NCI-H1105 (cell line): ENCODE measurements at places on chromosomes 13 and 19.

DNA sequence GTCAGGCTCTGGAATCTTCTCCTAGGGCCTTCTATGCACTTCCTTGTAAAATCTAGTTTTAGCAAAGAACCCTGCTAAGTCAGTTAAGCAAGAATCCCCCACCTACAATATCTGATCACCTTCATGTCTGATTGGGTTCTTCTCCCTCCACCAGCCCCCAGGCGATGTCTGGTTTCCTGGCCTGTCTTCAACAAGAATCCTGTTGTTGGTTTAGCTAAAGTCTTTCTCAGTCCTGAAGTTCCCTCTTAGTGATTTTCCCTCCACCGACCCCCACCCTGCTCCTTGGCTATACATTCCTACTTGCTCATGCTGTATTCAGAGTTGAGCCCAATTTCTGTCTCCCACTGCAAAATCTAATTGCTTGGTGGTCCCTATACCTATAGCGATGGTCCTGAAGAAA is 35.2 kb upstream of the SLC46A3 start:
- DNase-seq = no peak

- no peak for DNase-seq
These were observed 403.3 kb downstream of the COG6 start for GRCh38 chr13:40058757-40059236.

GRCh38 chr19:41377977-41378709 is 1.8 kb downstream of the TMEM91 start:
- DNase-seq = no peak

DNA sequence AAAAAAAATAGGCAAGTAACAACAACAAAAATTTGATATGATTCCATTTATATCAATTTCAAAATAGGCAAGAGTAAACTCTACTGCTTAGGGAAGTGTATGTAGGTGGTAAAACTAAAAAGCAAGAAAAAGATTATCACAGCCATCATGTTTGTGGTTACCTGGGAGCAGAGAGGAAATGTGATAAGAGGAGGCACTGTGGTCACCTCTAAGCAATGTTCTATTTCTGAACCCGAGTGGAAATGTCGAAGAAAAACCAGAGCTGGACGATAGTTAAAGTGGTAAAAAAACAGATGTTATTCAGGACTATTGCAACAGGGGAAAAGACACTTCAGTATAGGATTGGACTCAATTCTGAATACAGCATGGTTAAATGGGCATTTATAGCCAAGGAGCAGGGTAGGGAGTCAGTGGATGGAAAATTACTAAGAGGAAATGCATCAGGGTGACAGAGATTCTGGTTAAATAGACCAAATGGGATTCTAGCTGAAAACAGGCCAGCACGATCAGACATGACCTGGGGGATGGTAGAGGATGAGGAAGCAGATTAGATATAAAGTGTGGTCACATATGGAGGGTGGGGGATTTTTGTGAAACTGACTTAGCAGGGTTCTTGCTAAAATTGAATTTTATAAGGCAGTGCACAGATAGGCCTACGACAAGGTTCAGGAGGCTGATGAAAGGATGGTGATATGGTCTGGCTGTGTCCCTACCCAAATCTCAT is 6.0 kb upstream of the TEX30 start:
- no peak for DNase-seq

- DNase-seq = no peak
These were observed 145.7 kb downstream of the MIPEP start for GRCh38 chr13:23743278-23744076.

GRCh38 chr19:7968008-7968795 is 24.7 kb upstream of the TIMM44 start:
- no peak for DNase-seq

- DNase-seq = no peak
These were observed 38.8 kb downstream of the MYO9B start for GRCh38 chr19:17114414-17114831.

DNA sequence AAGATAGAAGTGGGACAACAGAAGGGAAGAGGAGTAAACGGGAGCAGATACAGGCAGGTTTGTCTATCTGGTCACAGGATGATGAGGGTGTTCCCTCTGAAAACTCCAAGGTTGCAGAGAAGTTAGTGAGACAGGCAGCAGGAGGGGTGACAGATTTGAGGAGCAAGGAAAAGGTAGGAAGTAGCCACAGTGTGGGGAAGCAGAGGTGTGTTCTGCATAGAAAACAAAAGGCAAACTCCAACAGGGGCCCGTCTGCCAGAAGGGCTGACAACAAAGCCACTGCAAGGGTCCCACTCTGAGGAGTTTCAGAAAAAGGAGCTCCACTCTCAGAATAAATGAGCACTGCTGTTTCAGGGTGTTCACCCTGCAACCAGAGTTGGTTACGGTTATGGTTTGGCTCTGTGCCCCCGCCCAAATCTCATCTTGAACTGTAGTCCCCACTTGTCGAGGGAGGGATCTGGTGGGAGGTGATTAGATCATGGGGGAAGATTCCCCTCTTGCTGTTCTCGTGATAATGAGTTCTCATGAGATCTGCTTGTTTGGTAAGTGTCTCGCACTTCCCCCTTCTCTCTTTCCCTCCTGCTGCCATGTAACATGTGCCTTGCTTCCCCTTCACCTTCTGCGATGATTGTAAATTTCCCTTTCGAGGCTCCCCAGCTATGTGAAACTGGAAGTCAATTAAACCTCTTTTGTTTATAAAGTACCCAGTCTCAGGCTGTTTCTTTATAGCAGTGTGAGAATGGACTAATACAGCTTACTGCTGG is 32.1 kb downstream of the SMAD9 start:
- DNase-seq = no peak

DNA sequence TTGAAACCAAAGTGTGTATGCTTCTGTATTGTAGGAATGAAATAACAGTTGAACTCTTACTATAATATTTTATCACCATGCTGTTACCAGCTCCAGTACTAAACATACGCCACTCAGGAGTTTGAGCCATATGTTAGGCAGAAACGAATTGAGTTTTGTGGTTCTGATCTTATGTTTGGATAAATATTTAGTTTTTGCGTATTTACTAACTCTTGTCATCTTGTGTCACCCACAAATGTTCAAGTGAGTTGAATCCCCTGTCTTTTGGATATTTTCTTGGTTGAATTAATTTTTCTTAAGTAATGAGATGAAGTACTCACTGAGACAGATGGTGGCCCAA is 1.5 kb downstream of the FNDC3A start:
- no peak for DNase-seq

DNA sequence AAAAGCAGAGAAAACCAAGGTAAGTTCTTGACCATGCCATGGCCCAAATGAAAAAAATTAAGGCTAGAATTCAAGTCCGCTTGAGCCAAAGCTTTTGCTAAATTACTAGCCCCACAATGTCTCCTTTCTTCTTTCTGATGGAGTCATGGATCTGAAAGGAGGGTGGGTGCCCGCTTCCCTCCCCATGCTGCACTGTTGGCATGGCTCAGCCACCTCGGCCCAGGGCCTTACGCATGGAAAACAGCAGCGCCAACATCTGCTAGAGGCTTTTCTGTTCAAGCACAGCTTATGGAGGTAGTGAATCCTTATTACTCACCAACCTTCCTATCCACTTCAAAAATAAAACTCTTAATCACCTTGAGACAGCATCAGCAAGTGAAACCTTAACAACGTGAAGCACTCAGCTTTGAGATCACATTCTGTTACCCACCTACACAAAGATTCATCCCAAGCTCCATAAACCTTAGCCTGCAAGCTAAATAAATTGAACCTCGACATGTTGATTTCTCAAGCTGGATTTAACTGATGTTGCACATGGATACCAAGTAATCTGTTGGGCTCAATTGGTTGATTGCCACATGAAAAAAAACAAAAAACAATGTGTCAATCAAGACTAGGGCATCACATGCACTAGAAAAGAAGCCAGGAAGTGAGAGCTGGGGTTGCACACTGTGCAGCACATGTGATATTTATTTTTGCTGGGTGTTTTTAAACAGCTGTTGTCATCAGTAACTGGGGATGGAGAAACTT is 43.4 kb downstream of the TPT1 start:
- no peak for DNase-seq

DNA sequence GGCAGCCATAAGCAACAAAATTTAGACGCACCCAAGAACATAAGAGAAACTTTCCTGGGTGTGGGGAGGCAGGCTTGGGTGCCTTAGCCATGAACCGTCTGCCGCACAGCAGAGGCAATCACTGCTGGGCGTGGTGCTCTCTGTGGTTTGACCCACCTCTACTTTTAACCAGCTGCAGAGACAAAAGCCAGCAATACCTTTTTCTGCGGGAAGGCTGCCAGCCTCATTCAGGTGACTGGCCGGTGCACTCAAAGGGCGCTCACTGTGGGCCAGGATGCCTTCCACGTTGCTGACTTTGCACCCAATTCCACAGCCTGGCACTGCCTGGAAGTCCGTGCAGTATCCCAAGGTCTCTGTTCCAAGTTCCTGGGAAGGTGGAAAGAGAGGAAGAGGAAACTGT is 69.1 kb downstream of the ATP7B start:
- DNase-seq = no peak
